Activated CD4-positive, alpha-beta T cell treated with anti-CD3 and anti-CD28 coated beads, Interleukin-2, Interleukin-6, amounts not matched to agents 100 ng/mL and 50 ng/mL, durations not matched to agents 16 hours and 8 hours (primary cell): ENCODE measurements at places on chromosomes 6 and 20.
A peak's percentile ranks its signal among the peaks of the same experiment; 100 is the strongest.

GRCh38 chr6:39614393-39614950 is 110.7 kb downstream of the KIF6 start:
- DNase-seq: no peak

DNA sequence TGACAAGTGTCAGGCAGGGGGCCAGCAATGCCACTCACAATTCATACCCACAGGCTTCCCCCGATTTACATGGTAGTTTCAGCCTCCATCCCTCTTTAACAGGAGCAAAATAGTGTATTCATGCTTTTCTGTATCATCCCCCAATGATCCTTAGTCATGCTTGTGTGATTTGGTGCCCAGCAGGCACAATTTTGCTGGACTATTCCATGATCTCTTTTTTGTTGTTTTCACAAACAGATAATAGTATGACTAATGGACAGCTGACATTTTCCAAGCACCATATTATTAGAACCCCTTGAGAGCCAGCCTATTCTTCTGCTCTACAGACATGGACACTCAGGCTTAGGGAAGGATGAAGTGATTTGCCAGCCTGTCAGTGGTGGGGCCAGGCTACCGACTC is 128.2 kb upstream of the RIPOR2 start:
- DNase-seq: no peak

DNA sequence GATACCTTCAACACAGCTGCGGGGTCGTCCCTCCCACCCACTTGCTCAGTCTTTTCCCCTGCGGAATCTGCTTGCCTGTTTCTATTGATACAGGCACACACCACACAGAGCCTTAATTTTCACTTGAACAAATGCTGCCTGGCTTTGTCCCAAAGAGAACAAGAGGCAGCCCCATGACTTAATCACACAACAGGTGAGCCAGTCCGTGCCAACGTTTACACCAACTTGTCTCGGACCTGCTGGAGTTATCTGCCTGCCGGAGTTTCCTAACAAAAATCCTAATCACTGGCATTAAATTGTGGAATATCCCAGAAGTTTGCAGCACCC is 186.8 kb upstream of the RREB1 start:
- no peak for DNase-seq

- no peak for DNase-seq
Observed at GRCh38 chr20:23298926-23299672, 51.5 kb upstream of the NXT1 start.

- DNase-seq: no peak
Observed at GRCh38 chr20:17896193-17896723, 72.3 kb downstream of the SNX5 start.

GRCh38 chr20:6599876-6600735 is 167.4 kb upstream of the BMP2 start:
- DNase-seq: no peak

DNA sequence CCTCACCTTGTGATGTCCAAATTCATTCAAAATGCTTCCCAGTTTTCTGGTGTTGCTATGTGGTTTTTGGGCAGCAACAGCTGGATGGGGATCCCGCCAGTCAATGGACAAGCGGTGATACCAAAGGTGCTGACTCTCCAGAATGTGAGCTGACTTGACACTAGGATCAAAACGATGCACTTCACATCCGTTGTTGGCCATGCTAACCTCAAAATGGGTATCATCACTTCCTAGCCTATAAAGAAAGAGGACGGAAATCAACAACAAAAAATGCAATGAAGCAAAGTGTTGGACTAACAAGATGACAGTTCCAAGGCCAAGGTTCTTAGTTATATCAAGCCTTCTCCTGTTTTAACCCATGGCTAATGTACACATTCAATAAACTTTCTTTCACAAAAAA is 59.2 kb downstream of the METTL24 start:
- no peak for DNase-seq

- peak; percentile 54 for DNase-seq
Observed at GRCh38 chr6:21588481-21589351, 4.8 kb upstream of the SOX4 start.

DNA sequence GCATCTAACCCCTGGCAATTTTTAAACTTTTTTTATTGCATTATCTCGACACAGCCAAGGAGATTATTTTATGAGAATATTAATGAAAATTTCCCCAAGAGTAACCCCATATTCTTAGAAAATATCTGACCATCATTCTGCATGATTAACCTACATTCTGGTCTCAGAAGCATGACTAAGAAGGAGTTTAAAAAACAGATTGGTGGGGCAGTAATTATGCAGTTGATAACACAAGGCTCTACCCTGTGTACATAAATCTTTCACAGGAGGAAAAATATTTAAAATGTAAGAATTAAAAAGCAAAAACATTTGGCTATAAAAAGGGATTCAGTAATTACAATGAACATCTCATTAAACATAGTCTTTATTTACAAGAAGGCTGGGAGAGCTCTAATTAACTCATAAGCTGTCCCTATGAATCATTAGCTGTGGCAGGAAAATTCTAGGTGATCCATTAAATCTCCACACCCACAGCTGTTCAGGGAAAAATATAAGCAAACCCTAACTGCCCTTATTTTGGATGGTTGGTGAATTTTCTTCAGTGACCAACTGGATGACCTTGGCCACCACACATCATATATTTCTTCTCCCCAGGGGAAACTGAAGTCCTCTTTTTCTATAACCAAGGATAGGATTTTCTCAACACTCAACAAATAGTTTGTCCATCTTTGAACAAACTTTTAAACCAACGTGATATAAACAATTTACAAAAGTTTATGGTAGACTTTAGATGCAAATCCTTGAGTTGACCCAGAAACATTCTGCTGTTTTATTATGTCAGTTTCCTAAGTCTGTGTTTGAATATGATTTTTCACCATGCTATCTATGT is 59.5 kb downstream of the PDE7B start:
- no peak for DNase-seq

GRCh38 chr6:138991206-138991605 is 3.2 kb upstream of the REPS1 start:
- no peak for DNase-seq

GRCh38 chr20:32737371-32738223 is 5.7 kb downstream of the COMMD7 start:
- peak; percentile 66 for DNase-seq

DNA sequence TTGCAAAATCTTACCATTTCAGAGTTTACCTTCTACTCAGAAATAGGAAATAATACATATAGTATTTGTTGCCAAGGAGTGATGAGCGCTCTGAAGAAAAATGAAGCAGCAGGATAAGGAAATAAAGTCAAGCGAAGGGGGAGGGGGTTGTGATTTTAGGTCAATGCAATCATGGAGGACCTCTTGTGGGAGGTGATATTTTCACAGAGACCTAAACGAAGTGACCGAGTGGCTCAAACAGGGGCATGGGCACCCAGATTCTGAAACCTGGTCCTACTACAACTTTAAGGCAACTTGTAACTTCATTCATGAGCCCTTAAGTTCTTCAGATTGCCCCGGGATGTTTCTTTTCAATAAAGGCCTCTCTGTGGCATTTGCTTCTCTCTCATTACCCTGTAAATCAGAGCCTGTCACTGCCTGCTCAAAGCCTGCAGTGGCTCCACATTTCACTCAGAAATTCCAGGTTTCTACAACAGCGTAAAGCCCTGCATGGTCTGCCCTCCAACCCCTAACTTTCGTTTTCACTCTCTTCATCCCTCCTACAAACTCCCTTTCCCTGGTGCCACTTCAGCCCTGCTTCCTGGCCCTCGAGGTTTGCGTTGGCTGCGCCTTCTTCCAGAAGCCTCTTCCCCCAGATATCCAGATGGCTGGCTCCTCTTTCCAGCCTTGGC is 162.7 kb downstream of the TBC1D7 start:
- no peak for DNase-seq

DNA sequence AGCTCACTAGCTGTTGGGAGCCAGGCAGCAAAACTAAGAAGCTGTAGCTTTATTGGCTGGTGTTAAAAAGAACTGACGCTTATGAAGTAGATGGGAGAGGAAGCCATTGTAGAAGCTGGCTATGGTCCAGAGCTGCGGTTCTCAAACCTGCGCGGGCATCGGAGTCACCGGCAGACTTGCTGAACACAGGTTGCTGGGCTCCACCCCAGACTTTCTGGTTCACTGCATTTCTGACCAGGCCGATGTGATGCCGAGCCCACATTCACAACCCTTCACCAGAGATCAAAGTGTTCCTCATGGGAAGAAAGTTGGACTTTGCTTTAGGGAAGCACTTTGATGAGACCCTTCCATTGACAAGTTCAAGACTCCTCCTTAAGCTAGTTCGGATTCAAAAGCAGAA is 231.6 kb downstream of the QKI start:
- DNase-seq: no peak

- no peak for DNase-seq
Observed at GRCh38 chr6:67666177-67666964, 968.7 kb upstream of the ADGRB3 start.

DNA sequence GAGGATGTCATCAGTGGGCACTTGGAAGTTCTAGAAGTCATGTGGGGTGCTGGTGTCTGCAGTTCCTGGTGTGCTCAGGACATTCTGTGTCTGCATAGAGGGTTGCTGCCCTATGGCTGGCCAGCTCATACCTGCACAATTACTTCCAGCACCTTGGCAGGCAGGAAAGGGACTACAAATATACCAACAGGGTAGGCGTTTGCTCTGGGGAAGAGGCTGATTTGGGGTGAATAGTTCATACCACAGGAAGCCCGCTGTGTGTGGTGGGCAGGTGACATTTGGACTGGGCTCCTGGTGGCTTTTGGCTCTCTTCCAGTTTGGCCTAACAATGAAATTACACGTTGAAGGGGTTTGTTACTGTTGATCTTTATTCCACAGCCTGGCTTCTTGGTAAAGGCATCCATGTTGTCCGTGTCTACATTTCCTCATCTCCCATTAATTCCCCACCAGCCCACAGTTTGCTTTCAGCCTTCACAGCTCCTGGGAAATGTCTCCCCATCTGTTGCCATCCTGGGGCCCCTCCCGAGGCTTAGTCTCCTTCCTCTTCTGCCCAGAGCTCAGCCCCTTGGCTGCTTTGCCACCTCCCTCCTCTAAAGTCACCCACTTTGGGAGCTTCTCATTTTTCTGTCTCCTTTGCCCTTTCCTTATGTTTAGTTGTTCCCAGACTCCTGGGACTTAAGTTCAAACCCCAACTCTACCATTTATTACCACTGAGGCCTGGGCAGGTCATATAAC is 88.1 kb downstream of the RSPH3 start:
- DNase-seq: no peak

GRCh38 chr6:71698702-71699101 is 187.6 kb upstream of the RIMS1 start:
- DNase-seq: no peak

GRCh38 chr20:10171864-10172751 is 46.5 kb upstream of the SNAP25 start:
- peak; percentile 51 for DNase-seq

DNA sequence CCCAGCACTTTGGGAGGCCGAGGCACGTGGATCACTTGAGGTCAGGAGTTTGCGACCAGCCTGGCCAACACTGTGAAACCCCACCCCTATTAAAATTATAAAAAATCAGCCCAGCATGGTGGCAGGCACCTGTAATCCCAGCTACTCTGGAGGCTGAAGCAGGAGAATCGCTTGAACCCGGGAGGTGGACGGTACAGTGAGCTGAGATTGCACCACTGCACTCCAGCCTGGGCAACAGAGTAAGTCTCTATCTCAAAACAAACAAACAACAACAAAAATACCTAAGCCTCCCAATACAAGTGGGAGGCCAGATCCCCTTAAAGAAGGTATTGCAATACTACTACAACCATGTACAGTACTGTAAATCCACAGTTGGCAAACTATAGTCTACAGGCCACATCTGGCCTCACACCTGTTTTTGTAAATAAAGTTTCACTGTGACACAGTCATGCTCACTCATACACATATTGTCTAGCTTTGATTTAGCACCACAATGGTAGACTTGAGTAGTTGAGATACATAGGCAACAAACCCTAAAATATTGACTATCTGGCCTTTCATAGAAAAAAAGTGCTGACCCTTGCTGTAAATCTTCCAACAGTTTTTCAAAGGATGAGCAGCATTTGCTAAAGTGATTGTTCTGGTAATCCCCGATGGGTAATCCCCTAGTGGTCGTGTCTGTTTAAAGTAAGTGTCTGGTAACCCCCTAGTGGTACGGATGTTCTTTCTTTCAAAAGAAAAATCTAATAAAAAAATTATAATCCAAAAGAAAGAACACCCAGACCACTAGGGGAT is 202.0 kb downstream of the RNGTT start:
- DNase-seq: peak; percentile 38

DNA sequence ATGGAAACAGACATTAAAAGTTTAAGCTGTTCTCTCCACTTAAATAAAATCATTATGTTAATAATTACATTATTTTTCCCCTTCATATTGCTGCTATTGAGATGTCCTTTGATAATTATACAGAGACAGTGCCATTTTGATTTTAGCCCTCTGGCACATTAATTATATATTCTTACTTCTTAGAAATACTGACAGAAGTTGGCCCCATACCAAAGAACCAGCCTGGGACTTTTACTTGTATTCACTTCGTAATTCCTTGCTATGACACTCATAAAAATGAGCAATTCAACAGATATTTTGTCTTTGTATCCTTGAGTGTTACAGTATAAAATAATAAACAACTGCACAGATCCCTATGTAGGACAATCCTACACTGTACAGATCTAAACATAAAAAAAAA is 743.7 kb downstream of the TBC1D32 start:
- no peak for DNase-seq

GRCh38 chr20:59559863-59560262 is 44.5 kb upstream of the PHACTR3 start:
- DNase-seq: no peak

GRCh38 chr6:111522393-111523020 is 39.5 kb upstream of the REV3L start:
- DNase-seq: peak; percentile 16

GRCh38 chr6:149978610-149979009 is 14.9 kb downstream of the ULBP1 start:
- no peak for DNase-seq

GRCh38 chr6:105380634-105381033 is 22.2 kb downstream of the PREP start:
- no peak for DNase-seq

- DNase-seq: no peak
Observed at GRCh38 chr20:59723108-59723500, 118.8 kb downstream of the PHACTR3 start.

DNA sequence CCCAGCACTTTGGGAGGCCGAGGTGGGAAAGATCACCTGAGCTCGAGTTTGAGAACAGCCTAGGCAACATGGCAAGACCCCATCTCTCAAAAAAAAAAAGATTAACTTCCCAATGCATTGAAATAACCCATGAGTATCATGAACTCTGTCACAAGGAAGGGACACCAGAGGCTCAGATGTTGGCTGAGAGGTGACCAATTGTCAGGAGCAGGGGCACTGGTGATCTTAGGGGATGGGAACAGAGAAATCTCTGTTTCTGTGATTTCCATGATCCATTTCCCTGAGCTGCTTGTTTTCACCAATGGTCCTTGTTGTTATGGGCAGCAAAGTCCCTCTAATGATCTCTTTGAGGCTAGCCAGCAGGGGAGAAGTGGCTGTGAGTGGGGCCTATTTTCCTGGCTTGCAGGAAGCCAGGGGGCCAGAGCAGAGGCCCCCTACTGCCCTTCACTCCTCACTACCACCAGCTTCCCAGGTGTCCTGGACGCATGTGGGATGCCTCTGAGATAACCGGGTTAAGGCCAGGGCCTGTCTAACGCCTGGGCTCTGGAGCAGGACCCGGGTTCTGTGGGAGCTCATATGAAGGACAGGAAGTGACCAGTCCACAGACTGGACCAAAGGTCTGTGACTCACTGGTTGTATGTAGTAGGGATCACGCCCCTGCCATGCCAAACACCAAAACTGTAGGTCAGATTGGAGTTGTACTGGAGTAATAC is 54.4 kb downstream of the PCNA start:
- DNase-seq: no peak
